ENCODE measurements at places on chromosomes 2 and 18.
A peak's percentile ranks its signal among the peaks of the same experiment; 100 is the strongest.

GRCh38 chr2:113078350-113078839 lies 10.6 kb downstream of the IL1F10 start:
- no peaks in the 10 kb centered on the region for H3K4me1 ChIP-seq
- no peaks in the 10 kb centered on the region for H3K27me3 ChIP-seq
- H3K27ac ChIP-seq: no peak overlapping the region
- no peaks in the 10 kb centered on the region for H3K36me3 ChIP-seq
- H3K4me3 ChIP-seq: no peak overlapping the region

GRCh38 chr2:222756951-222757650 lies 85.6 kb downstream of the MOGAT1 start:
- H3K36me3 ChIP-seq: no peaks in the 10 kb centered on the region
- H3K27ac ChIP-seq: no peak overlapping the region
- peaks cover 7% of the 10 kb centered on the region for H3K4me1 ChIP-seq
- H3K4me3 ChIP-seq: no peak overlapping the region
- no peaks in the 10 kb centered on the region for H3K27me3 ChIP-seq

DNA sequence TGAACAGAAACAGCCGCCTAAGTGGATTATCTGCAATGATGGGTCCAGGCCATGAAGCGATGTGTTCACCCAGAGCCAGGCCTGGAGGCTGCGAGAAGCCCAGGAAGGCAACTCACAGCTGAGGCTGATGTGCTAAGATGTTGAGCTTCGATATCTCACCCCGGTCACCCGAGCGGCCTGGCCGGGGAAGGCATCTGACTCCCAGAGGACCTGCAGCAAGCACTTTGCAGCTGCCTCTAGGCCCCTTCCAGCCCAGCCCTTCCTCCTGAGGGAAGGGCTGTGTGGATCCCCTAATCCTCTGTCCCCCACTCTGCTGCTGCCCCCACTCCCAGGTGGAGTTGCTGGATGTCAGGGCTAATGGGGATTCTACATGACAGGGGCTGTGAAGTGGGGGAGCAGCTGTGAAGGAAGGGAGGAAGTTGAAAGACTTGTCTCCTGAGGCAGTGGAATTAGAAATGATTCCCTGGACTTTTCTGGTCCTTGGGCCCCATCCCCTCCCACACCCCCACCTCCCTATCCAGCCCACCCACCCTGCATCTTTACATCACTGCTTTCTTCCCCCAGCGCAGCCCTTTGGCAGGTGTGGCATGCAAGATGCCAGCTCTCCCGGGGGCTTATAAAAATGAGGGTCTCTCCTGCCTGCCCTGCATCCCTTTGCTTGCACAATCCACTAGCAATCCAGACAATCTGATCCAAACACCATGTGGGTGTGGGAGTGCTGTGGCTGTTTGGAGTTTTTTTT lies 4.3 kb downstream of the ATP6V1B1 start:
- H3K36me3 ChIP-seq: no peaks in the 10 kb centered on the region
- H3K4me3 ChIP-seq: no peak overlapping the region
- H3K27ac ChIP-seq: no peak overlapping the region
- H3K4me1 ChIP-seq: no peaks in the 10 kb centered on the region

GRCh38 chr2:48900321-48901014 lies 144.9 kb upstream of the LHCGR start:
- no peak for DNase-seq
- no peaks in the 10 kb centered on the region for H3K27me3 ChIP-seq
- H3K4me3 ChIP-seq: no peak overlapping the region
- H3K27ac ChIP-seq: no peak overlapping the region
- no peaks in the 10 kb centered on the region for H3K36me3 ChIP-seq

DNA sequence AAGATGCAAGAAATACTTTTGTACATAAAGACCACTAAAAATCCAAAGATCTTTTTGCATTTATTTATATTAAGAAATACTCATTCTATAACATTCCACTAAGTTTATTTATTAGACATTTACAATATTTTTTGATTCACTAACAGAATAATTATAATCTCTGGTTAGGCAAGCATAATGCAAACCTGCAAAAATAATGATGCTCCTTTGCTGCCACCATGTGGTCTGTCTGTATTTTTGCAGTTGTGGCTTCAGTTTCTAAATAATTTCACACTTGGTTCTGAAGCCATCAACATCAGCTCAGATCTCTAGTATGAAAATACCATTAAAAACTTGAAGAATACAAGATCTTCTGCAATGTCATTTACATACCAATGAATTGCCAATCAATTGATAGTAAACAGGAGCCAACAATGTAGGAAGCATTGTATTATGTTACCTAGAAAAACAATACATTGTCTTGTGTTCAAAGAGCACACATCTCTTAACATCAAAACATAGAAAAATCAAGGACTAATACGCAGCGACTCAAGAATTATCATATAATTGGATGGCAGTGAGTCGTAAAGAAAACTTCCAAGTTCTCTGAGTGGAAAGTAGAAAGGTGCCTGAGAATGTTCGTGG lies 28.8 kb upstream of the WDR75 start:
- H3K4me1 ChIP-seq: no peaks in the 10 kb centered on the region
- H3K27me3 ChIP-seq: no peaks in the 10 kb centered on the region
- peak overlapping the region; percentile 76 for H3K27ac ChIP-seq
- DNase-seq: peak; percentile 38

GRCh38 chr2:26561376-26561775 lies 79.8 kb downstream of the CIB4 start:
- H3K4me1 ChIP-seq: no peaks in the 10 kb centered on the region
- H3K4me3 ChIP-seq: no peak overlapping the region
- no peak for DNase-seq
- no peak overlapping the region for H3K27ac ChIP-seq

- no peaks in the 10 kb centered on the region for H3K36me3 ChIP-seq
- H3K27ac ChIP-seq: no peak overlapping the region
- no peaks in the 10 kb centered on the region for H3K4me1 ChIP-seq
- no peak for DNase-seq
- H3K27me3 ChIP-seq: no peaks in the 10 kb centered on the region
Observed at GRCh38 chr2:78353168-78353567, 672.3 kb upstream of the REG3G start.

GRCh38 chr18:69701305-69701704 lies 246.4 kb downstream of the CD226 start:
- no peak overlapping the region for H3K4me3 ChIP-seq
- no peaks in the 10 kb centered on the region for H3K4me1 ChIP-seq
- no peaks in the 10 kb centered on the region for H3K36me3 ChIP-seq
- no peaks in the 10 kb centered on the region for H3K27me3 ChIP-seq
- H3K27ac ChIP-seq: no peak overlapping the region

DNA sequence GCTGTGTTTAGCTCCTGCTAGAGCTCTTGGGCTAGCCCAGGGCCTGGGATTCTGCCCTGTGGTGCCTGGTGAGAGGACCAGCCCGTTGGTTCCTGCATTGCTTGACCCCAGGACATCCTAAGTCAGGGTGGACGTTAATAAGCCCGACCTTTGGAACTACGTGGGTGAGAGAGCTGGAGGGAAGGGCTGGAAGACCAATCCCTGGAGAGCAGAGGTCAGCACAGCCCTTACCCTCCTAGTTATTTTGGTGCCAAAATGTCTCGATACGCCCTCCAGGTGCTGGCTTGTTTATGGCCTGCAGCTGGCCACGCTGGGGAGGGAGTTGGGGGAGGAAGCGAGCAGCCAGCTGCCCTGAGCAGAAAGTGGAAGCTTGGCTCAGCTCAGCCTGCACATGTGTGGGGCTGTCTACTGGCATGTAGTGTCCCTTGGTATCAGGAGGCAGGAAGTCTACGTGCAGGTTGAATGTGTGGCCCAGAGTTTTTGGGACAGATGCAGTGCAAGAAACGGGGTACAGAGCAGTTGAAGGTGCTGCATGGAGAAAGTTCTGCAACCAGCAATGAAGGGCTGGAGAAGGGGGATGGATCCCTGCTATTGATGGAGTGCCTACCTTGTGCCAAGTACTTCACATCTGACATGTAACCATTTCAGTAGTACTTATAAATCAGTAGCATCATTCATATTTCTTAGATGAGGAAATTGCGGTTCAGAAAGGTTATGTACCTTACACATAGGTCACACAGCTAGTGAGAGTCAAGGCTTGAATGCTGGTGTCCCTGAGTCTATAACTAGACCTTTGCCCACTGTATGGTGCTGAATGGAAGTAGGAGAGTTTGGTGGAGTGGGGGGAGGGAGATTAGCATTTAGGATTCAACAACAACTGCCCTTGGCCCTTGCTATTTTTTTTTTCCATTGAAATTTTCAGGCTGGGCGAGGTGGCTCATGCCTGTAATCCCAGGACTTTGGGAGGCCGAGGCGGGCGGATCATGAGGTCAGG lies 5.0 kb upstream of the DGKD start:
- H3K36me3 ChIP-seq: no peaks in the 10 kb centered on the region
- no peaks in the 10 kb centered on the region for H3K27me3 ChIP-seq
- peak; percentile 39 for DNase-seq
- no peaks in the 10 kb centered on the region for H3K4me1 ChIP-seq
- no peak overlapping the region for H3K4me3 ChIP-seq

GRCh38 chr2:45439788-45440773 lies 171.0 kb downstream of the SRBD1 start:
- no peak overlapping the region for H3K4me3 ChIP-seq
- H3K36me3 ChIP-seq: no peaks in the 10 kb centered on the region
- H3K4me1 ChIP-seq: no peaks in the 10 kb centered on the region
- H3K27me3 ChIP-seq: no peaks in the 10 kb centered on the region

- H3K4me3 ChIP-seq: no peak overlapping the region
- no peak overlapping the region for H3K27ac ChIP-seq
- DNase-seq: no peak
- no peaks in the 10 kb centered on the region for H3K36me3 ChIP-seq
- H3K4me1 ChIP-seq: no peaks in the 10 kb centered on the region
Observed at GRCh38 chr2:15890124-15890754, 50.1 kb upstream of the MYCN start.

DNA sequence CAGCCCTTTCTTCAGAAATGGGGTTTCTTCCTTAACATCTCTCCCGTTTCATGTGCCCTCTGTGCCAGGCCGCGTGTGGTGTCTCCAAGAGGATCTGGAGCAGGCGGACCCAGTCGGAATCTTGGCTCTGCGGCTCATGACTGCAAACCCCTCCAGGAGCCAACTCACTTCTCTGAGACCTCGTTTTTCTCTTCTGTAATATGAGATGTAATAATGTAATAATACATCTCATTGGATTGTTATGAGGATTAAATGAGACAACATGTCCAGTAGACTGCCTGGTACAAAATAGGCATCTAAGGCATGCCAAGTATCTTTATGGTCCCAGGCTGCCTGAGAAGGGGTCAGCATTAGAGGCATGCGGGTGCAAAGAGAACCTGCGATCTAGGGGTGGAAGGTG lies 221.3 kb upstream of the REV1 start:
- H3K4me3 ChIP-seq: no peak overlapping the region
- H3K27me3 ChIP-seq: no peaks in the 10 kb centered on the region
- peaks cover 10% of the 10 kb centered on the region for H3K4me1 ChIP-seq
- H3K36me3 ChIP-seq: no peaks in the 10 kb centered on the region
- H3K27ac ChIP-seq: no peak overlapping the region
- DNase-seq: no peak

DNA sequence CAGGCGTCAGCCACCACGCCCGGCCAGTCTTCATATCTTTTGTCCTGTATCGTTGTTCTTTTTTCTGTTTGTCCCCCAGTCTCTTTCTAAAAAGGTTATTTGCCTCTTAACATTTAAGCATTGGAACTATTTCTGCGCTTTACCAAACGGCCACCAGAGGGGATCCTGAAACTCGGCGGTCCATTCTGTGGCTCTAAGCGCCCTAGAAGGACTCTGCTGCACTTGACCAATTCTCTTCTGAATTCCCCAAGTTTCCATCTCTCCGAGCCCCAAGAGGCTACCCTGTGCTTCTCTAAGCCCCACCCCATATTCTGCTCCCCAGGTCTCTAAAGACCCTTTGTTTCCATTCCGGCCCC lies 33.1 kb upstream of the REG3G start:
- no peaks in the 10 kb centered on the region for H3K4me1 ChIP-seq
- no peaks in the 10 kb centered on the region for H3K27me3 ChIP-seq
- no peak for DNase-seq
- H3K27ac ChIP-seq: no peak overlapping the region

- H3K36me3 ChIP-seq: no peaks in the 10 kb centered on the region
- H3K4me1 ChIP-seq: no peaks in the 10 kb centered on the region
Observed at GRCh38 chr2:71611781-71612527, 158.6 kb downstream of the DYSF start.

- peaks cover 9% of the 10 kb centered on the region for H3K4me1 ChIP-seq
- DNase-seq: no peak
- H3K27me3 ChIP-seq: no peaks in the 10 kb centered on the region
- H3K4me3 ChIP-seq: no peak overlapping the region
Observed at GRCh38 chr2:237927986-237928385, 38.8 kb upstream of the UBE2F start.

DNA sequence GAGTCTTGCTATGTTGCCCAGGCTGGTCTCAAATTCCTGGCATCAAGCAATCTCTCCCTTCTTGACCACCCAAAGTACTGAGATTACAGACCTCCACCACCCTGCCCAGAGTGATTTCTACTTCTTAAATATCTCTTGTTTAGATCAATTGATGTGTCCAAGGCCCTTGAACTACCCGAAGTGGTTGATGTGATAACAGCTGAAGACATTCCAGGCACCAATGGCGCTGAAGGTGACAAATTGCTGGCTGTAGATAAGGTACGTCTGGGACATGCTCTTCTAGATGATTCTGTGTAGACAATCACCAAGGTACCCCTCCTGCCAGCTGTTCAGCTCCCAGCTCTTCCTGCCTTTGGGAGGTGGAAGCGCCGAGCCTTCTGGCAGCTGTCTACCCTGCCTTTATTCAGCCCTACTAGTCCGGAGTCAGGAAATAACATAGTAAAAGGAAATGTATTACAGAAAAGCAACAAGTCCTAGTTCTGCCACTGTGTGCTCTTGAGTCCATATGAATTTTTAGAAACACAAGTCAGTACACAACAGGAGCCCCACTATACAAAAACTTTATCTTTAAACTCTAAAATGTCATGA lies 61.3 kb upstream of the BZW1 start:
- H3K36me3 ChIP-seq: no peaks in the 10 kb centered on the region
- H3K27ac ChIP-seq: no peak overlapping the region
- no peak for DNase-seq
- H3K27me3 ChIP-seq: no peaks in the 10 kb centered on the region
- H3K4me3 ChIP-seq: no peak overlapping the region

Data from uterus (tissue), 4 donors.